ELF-1 (cell line): ENCODE measurements at places on chromosomes 5 and 9.
A peak's percentile ranks its signal among the peaks of the same experiment; 100 is the strongest.

DNA sequence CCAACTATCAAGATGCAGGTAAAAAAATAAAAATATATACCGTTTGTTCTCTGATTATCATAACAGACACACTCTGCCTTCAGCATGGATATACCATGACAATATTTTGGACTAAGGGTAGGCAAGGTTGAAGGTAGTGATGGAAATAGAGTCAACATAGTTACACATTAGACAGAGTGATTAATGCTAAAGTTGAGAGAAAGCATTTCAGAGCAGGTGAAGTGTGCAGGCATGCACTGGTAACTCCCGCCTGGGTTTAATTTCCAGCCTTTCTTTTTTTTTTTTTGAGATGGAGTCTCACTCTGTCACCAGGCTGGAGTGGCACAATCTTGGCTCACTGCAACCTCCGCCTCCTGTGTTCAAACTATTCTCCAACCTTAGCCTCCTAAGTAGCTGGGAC is 458.5 kb downstream of the TLR4 start:
- no peak for DNase-seq

- DNase-seq = no peak
Measured at GRCh38 chr5:96837303-96837702, 29.6 kb upstream of the ERAP1 start.

- DNase-seq = no peak
Measured at GRCh38 chr9:76425677-76426453, 31.6 kb upstream of the RFK start.

DNA sequence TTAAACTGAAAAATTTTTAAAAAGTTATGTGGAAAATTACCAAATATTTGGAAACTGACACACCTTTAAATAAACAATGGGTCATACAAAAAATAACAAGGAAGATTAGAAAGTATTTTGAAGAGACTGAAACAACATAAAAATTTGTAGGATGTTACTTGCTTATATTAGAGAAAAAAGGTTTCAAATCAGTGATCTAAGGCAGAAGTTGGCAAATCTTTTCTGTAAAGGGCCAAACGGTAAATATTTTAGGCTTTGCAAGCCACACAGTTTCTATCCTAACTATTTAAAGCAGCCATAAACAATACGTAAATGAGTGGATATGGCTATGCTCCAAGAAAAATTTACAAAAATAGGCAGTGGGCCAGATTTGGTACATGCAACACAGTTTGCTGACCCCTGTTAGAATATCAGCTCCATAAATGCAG is 81.3 kb downstream of the OXCT1 start:
- DNase-seq = no peak

GRCh38 chr5:163269624-163270023 is 167.8 kb upstream of the CCNG1 start:
- peak; percentile 2 for DNase-seq

DNA sequence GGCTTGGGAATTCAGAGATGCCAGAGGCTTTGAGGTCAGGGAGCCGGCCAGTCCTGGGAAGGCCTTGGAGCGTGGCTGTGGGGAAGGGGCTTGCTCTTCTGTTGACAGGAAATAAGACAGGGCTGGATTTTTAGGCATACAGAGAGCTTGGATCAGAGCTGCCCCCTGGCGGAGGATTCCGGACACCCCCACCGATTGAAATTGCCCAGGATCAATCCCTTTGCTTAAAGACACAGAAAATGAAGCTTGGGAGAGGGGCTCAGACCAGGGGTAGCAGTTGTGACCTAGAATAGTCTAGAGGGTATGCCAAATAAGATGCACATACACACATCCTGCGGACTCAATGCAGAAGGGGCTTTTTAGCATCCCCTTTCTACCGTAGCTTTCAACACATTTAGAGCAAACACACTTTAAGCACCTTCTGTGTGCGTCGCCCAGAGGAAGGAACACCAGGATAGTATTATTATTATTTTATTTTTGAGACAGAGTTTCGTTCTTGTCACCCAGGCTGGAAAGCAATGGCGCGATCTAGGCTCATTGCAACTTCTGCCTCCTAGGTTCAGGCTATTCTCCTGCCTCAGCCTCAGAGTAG is 1.7 kb upstream of the NTMT1 start:
- peak; percentile 94 for DNase-seq
